ENCODE measurements at places on chromosomes 1 and 21.
A peak's percentile ranks its signal among the peaks of the same experiment; 100 is the strongest.

DNA sequence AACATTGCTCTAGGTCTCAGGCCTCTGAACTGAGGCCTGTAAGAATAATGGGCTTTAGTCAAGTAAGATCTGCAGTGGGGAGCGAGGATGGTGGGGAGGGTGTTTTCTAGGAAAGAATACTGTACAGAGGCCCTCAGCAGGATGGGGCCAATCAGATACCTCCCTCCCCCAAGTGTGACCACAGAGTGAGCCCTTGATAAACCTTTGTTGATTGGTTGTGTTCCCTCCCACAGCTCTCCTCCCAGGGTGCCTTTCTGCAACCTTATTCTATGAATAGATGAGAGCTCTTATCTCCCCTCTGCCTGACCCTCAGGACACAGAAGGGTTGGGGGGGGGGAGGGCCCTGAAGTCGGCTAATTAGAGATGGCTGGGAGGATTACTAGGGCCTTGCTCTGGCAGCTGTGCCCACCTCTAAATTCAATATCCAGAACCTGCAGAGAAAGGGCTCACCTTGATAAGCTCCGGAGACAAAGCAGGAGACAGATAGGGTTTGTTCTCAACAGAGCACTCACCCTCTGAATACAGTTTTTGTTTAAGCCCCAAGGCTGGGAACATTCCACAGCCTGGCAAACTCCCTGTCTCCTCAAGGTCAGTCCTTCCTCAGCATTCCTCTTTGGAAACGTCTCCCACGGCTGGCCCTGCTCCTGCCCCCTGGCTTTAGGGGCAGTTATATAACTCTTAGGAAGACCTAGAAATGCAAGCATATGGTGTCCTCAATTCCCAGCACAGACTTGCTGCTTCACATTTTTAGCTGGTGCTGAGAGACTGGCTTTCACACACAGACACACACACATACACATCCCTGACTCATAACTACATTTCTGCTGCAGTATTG is 42.9 kb downstream of the ATP1A1 start:
- DNase-seq: no peak

GRCh38 chr1:63155437-63155836 is 166.9 kb upstream of the FOXD3 start:
- no peak for DNase-seq

- no peak for DNase-seq
Observed at GRCh38 chr1:7824701-7825100, 28.2 kb downstream of the UTS2 start.

DNA sequence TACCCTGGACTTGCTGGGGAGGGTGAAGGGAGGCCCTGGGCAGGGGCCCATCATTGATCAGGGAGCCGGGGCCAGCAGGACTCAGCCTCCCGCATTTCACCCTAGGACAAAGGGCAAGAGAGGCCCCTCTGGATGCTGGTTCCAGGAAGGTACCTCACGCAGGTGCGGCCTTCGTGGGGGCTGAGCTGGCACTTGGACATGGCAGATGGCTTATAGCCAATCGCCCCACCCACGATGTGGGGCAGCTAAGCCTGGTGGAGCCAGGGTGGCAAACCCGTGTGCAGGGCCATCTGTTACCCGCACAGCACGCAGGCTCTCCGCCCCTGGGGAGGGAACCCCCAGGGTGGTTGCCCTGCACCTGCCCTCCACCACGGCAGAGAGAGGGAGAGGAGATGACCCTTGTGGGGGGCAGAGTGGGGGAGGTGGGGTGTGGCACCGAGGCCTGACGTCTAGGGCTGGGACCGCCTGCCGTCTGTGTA is 2.5 kb downstream of the TFF3 start:
- no peak for DNase-seq

DNA sequence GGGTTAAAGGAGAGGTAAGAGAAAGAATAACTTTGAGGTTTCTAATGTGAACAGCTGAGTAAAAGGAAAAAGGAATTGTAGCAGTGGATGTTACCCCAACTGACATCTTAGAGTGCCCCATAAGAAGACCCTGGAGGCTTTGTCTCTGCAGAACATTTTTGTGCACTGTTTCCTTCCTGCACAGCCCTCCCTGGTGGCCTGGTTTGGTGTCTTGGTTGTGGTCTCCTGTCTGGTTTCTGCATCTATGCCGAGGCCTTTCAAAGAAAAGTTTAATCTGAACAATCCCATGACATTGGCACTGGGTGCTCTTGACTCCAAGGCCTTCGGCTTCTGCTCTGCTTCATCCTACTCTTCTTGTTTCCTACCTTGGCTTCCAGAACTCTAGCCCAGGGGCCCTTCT is 57.8 kb downstream of the RHOU start:
- DNase-seq: no peak

DNA sequence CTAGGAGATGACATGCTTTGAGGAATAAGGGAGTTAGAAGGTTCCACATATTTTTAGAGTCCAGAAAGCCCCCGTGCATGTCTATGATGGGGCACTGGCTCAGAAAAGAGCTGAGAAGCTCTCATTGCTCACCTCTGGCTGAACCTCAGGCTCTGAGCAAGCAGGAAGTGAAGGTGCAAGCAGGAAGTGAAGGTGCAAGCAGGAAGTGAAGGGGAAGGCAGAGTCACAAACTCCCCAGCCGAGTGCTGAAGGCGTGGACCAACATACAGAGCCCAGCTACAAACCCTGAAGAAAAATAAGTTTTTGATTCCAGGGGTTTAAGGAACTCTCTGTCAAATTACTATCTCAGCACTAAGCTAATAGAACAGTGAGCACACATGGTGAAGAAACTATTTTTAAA is 7.0 kb downstream of the KRTAP10-8 start:
- peak; percentile 11 for DNase-seq

- peak; percentile 77 for DNase-seq
Observed at GRCh38 chr1:40338745-40339419, 21.8 kb upstream of the COL9A2 start.

DNA sequence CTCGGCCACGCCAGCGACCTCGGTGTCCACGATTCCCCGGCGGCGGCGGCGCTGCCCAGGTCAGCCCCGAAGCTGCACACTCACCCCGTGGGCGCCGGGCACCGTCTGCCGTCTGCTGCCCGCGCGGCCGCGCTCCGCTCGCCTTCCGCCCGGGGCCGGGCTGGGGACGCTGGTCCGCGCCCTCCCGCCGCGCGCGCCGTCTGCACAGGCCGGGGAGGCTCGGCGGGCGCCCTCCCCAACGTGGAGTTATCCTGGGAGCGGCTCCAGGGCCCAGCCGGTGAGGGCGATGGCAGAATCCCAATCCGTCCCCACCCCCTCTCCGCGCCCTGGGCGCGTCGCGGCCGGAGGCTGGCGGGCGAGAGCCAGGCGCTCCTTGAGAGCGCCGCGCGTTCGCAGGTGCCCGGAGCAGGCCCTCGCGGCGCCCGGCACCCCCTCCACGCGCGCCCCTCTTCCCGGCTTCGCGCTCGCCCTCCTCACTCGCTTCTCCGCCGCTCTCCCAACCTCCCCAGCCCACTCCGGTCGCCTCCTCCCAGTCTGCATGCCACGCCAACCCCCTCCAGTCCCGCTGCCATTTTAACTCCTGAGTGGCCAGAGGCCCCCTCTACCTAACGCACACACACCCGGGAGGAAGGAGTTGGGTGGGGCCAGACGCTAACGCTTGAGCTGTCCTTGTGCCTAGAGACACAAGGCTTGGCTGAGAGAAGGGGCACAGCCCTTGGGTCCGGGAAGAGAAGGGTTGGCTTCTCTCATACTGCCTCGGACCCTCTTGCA is at the start of gene LRRN2:
Gene LRRN2 (minus strand): TSS at position 503 of the 771 bp plus-strand sequence. CDS start 65,746 bp downstream, outside the sequence.
- DNase-seq: no peak

DNA sequence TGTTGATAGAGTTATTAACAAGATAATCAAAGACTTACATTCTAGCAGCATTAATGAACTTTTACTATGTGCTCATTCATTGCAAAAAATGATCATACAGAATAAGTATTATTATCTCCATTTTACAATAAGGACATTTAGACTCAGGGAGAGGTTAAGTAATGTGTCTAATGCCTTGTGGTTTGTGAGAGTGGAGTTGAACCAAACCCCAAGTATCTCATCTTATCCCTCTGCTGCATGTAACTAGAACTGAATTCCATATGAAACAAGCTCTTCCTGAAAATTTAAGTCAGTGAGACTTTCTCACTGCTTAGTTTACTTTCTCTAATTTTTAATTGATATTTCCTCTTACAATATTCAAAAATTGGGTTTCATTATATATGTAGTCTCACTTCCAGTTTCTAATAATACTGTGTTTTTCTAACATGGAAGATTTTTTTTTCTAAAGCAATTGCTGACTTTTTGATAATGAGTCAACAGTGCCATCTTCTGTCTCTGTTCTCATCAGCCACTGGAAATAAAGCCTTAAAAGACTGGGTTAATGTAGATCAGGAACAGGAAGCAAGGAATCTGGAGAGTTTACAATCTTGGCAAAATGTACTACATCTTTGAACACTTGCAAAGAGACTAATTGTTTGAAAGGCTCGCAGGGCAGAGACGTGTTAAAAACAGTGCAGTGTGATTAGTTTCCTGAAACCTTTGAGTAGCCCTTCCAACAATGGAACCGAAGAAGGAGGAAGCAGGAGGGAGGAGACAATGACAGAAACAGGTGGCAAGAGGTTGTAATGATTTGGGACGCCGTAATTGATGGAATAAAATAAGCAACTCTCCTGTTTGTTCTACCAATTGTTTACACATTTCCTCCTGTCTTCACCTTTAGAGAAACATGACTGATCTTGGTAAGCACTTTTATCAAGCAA is 567.6 kb downstream of the MRPL39 start:
- DNase-seq: no peak
